ENCODE measurements at places on chromosomes 5 and 9. TPM values are rescaled to one million over a fixed set of nuclear protein-coding genes. Genes with fewer than 3 reads are reported as not detected.

C5orf46 gene
- not detected for polyA plus RNA-seq

SEMA5A gene
- polyA plus RNA-seq, result 12.9 TPM

C9orf72 gene
- polyA plus RNA-seq, result 13.1 TPM

SLC34A3 gene
- 0.24 TPM for polyA plus RNA-seq

FCN2 gene
- not detected for polyA plus RNA-seq

ARAP3 gene
- polyA plus RNA-seq, result 1.4 TPM

LRRC19 gene
- polyA plus RNA-seq, result 0.21 TPM

C8G gene
- 1.2 TPM for polyA plus RNA-seq

GDNF gene
- not detected for polyA plus RNA-seq

ARID3C gene
- polyA plus RNA-seq, result not detected

CD72 gene
- 12.3 TPM for polyA plus RNA-seq

NUTM2F gene
- polyA plus RNA-seq, result 0.31 TPM

SPATA31C1 gene
- not detected for polyA plus RNA-seq

SH3RF2 gene
- 38.3 TPM for polyA plus RNA-seq

GRCh38 chr9:135574331-135574730 lies 12.8 kb downstream of the PAEP start:
- H3K27me3 ChIP-seq, result no peaks in the 10 kb centered on the region
- H3K4me1 ChIP-seq, result no peaks in the 10 kb centered on the region
- H3K27ac ChIP-seq, result no peak overlapping the region
- no peaks in the 10 kb centered on the region for H3K36me3 ChIP-seq
- DNase-seq, result no peak

- H3K4me1 ChIP-seq, result no peaks in the 10 kb centered on the region
- no peak overlapping the region for H3K4me3 ChIP-seq
- no peak for DNase-seq
- no peak overlapping the region for H3K27ac ChIP-seq
Observed at GRCh38 chr9:134939080-134939733, 21.5 kb upstream of the FCN1 start.

DNA sequence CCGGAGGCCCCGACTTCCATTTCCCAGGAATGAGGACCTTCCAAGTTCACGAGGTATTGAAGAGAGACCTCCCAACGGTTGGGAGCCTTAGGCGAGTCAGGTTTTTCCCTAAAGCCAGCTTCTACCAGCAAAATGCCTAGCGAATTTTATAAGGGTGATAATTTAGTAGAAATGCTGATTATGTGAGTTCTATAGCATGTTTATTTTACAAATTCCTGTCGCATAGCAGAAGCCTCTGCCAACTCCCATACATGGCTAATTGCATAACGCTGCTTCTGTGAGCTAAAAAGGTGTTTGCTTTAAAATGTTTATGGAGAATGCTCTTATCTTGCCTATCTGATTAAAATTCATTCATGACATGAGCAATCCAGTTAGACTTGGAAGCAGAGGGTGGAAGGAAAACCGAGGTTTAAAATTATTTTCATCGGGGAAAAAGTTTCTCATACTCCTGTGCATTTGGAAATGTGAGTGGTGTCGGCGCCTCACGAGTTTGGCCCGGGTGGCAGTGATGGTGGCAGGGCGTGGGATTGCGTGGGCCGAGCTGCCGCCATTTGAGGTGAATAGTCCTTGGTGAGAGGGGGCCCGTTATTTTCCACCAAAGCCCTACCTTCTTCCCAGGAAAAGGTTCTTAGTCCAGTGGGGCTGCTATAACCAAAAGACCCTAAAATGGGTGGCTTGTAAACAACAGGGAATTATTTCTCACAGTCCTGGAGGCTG lies 104.4 kb upstream of the FCN2 start:
- H3K27me3 ChIP-seq, result no peaks in the 10 kb centered on the region
- H3K4me3 ChIP-seq, result no peak overlapping the region
- peak; percentile 42 for DNase-seq
- no peaks in the 10 kb centered on the region for H3K36me3 ChIP-seq

GRCh38 chr5:150266871-150267291 lies 22.7 kb downstream of the CAMK2A start:
- H3K36me3 ChIP-seq, result no peaks in the 10 kb centered on the region
- H3K27me3 ChIP-seq, result no peaks in the 10 kb centered on the region
- H3K27ac ChIP-seq, result no peak overlapping the region
- no peak overlapping the region for H3K4me3 ChIP-seq
- no peak for DNase-seq
- H3K4me1 ChIP-seq, result peaks cover 33% of the 10 kb centered on the region

- H3K4me3 ChIP-seq, result no peak overlapping the region
- DNase-seq, result no peak
Observed at GRCh38 chr5:21773456-21773855, 1079.7 kb downstream of the CDH12 start.

- DNase-seq, result no peak
- H3K4me3 ChIP-seq, result no peak overlapping the region
Observed at GRCh38 chr9:129122133-129122532, 10.9 kb downstream of the PTPA start.

- no peaks in the 10 kb centered on the region for H3K36me3 ChIP-seq
- H3K4me1 ChIP-seq, result no peaks in the 10 kb centered on the region
- peak; percentile 66 for DNase-seq
- no peaks in the 10 kb centered on the region for H3K27me3 ChIP-seq
Observed at GRCh38 chr9:23123048-23123632, 676.5 kb downstream of the DMRTA1 start.

- H3K36me3 ChIP-seq, result no peaks in the 10 kb centered on the region
- H3K4me3 ChIP-seq, result peak overlapping the region; percentile 79
- H3K27me3 ChIP-seq, result no peaks in the 10 kb centered on the region
- peaks cover 28% of the 10 kb centered on the region for H3K4me1 ChIP-seq
- H3K27ac ChIP-seq, result no peak overlapping the region
Observed at GRCh38 chr9:69174616-69175463, 763 bp downstream of the TJP2 start.

- no peak overlapping the region for H3K4me3 ChIP-seq
- H3K27ac ChIP-seq, result no peak overlapping the region
- H3K36me3 ChIP-seq, result peaks cover 46% of the 10 kb centered on the region
- H3K27me3 ChIP-seq, result no peaks in the 10 kb centered on the region
- peak; percentile 87 for DNase-seq
- no peaks in the 10 kb centered on the region for H3K4me1 ChIP-seq
Observed at GRCh38 chr5:16456103-16456832, 9.3 kb downstream of the ZNF622 start.

- H3K4me3 ChIP-seq, result no peak overlapping the region
- no peaks in the 10 kb centered on the region for H3K36me3 ChIP-seq
- no peaks in the 10 kb centered on the region for H3K27me3 ChIP-seq
Observed at GRCh38 chr5:59655693-59656309, 237.7 kb downstream of the PDE4D start.

GRCh38 chr5:169200125-169200778 lies 100.7 kb downstream of the SLIT3 start:
- no peak for DNase-seq
- H3K27ac ChIP-seq, result peak overlapping the region; percentile 56
- H3K27me3 ChIP-seq, result no peaks in the 10 kb centered on the region
- H3K36me3 ChIP-seq, result no peaks in the 10 kb centered on the region
- no peak overlapping the region for H3K4me3 ChIP-seq
- H3K4me1 ChIP-seq, result peaks cover 7% of the 10 kb centered on the region

DNA sequence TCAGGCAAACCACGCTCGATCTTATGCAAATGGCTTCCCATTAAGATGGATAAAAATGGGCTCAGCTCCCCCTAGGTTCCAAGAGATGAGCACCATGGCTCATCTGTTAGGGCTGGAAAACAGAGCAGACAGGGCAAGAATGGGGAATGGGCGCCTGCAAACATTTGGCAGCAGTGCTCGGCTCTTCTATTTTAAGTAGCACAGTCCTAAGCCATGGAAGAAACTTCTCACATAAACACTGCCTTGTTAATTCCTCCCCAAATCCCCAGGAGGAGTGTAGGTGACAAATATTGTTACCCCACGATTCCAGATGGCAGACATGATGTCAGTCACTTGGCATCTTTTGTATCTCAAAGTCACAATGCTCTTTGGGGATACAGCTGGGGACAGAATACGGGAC lies 221.8 kb downstream of the ICE1 start:
- H3K27me3 ChIP-seq, result no peaks in the 10 kb centered on the region
- H3K27ac ChIP-seq, result no peak overlapping the region
- no peaks in the 10 kb centered on the region for H3K36me3 ChIP-seq

GRCh38 chr5:132496631-132497487 lies 6.3 kb upstream of the IRF1 start:
- peak; percentile 67 for DNase-seq
- no peak overlapping the region for H3K27ac ChIP-seq
- H3K4me3 ChIP-seq, result peak overlapping the region; percentile 36
- peaks cover 5% of the 10 kb centered on the region for H3K4me1 ChIP-seq

GRCh38 chr9:115415450-115415849 lies 297.5 kb upstream of the TNC start:
- no peaks in the 10 kb centered on the region for H3K4me1 ChIP-seq
- DNase-seq, result no peak
- no peaks in the 10 kb centered on the region for H3K36me3 ChIP-seq
- no peak overlapping the region for H3K4me3 ChIP-seq
- H3K27ac ChIP-seq, result no peak overlapping the region
- no peaks in the 10 kb centered on the region for H3K27me3 ChIP-seq

- no peaks in the 10 kb centered on the region for H3K4me1 ChIP-seq
- no peaks in the 10 kb centered on the region for H3K27me3 ChIP-seq
- no peaks in the 10 kb centered on the region for H3K36me3 ChIP-seq
Observed at GRCh38 chr5:98110282-98110691, 663.2 kb upstream of the RGMB start.

DNA sequence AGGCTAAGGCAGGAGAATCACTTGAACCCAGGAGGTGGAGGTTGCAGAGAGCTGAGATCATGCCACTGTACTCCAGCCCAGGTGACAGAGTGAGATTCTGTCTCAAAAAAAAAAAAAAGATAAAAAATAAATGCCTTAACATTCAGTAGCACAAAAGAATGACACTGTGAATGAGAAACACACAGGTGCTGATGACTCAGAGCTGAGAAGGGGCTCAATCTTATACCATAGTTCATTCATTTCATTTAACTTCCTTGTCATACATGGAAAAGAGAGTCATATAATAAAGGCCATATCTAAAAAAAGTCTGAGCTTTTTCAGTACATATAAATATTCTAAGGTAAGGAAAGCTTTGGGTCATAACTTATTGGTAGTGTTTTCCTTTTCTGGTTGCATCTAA lies 40.6 kb downstream of the WWC1 start:
- no peak overlapping the region for H3K4me3 ChIP-seq
- peaks cover 19% of the 10 kb centered on the region for H3K4me1 ChIP-seq
- no peak for DNase-seq

GRCh38 chr5:168132241-168132641 lies 159.2 kb upstream of the WWC1 start:
- H3K4me3 ChIP-seq, result no peak overlapping the region
- no peaks in the 10 kb centered on the region for H3K27me3 ChIP-seq
- DNase-seq, result peak; percentile 7
- no peak overlapping the region for H3K27ac ChIP-seq
- H3K4me1 ChIP-seq, result no peaks in the 10 kb centered on the region

DNA sequence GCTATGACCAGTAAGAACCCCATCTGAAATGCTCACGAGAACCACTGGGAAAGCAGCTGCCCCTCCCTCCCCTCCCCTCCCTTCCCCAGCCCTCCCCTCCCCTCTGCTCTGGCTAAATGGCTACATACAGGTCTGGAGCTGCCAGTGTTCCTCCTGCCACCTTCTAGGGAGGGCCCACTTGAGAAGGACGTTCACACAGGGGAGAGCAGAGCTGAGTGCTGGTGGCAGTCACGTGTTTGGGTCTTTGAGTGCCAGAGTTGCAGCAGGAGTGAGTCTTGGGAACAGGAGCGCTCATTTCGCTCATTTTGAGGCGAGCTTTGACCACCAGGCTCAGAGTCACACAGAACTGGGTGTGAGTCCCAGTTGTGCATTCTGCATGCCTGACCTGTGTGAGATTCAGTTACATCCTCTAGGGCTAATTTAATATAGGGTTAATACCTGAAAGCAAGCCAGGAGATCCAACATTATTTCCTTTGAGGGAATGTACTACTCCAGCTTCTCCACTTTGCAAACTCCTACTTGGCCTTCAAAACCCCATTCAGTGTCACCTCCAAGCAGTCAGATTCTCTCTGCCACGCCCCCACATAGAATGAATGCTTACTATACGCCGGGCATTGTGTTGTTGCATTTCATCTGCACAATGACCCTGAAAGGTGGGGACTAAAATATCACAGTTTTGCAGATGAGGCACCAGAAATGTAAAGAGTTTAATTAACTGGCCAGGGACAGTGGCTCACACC lies 25.1 kb downstream of the CPLX2 start:
- H3K27me3 ChIP-seq, result no peaks in the 10 kb centered on the region
- no peak overlapping the region for H3K4me3 ChIP-seq
- H3K36me3 ChIP-seq, result no peaks in the 10 kb centered on the region
- DNase-seq, result no peak
- H3K4me1 ChIP-seq, result no peaks in the 10 kb centered on the region

- H3K27ac ChIP-seq, result peak overlapping the region; percentile 59
- H3K36me3 ChIP-seq, result peaks cover 15% of the 10 kb centered on the region
- H3K4me1 ChIP-seq, result peaks cover 5% of the 10 kb centered on the region
- no peak overlapping the region for H3K4me3 ChIP-seq
- peak; percentile 75 for DNase-seq
- no peaks in the 10 kb centered on the region for H3K27me3 ChIP-seq
Observed at GRCh38 chr9:137740312-137740711, 121.5 kb downstream of the EHMT1 start.

DNA sequence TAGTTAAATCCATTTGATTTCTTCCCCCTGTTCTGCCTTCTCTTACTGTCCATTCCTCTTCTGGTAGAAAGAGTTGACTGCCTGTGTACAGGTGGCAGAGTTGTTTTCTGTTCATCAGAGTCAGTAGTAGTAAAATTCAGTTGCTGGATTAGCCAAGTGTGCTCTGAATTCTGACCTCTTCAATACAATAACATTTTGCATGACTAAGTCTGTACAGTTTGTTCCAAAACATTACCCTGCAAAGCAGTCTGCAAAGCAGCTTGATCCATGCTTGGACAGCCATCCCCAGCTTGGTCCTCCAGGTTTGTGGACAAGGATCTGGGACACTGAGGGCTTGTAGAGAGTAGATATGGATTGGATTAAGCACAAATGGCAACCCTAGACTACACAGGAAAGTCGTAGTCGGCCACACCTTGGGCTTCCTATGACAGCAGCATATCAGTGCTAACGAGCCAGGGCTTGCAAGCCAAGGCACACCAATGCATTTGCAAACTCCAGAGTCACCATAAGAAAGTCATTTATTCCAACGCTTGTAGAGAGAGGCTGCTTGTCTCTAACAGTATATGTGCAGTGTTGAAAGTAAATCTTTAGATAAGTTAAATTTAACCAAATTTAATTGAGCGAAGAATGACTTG lies 25.2 kb downstream of the IL12B start:
- H3K36me3 ChIP-seq, result no peaks in the 10 kb centered on the region
- no peak overlapping the region for H3K4me3 ChIP-seq
- no peak overlapping the region for H3K27ac ChIP-seq
- no peaks in the 10 kb centered on the region for H3K4me1 ChIP-seq

GRCh38 chr9:76545191-76545590 lies 86.2 kb downstream of the GCNT1 start:
- H3K27ac ChIP-seq, result no peak overlapping the region
- no peaks in the 10 kb centered on the region for H3K36me3 ChIP-seq
- no peaks in the 10 kb centered on the region for H3K4me1 ChIP-seq
- DNase-seq, result no peak

- H3K4me3 ChIP-seq, result no peak overlapping the region
- no peaks in the 10 kb centered on the region for H3K4me1 ChIP-seq
- DNase-seq, result no peak
- peaks cover 20% of the 10 kb centered on the region for H3K27me3 ChIP-seq
- no peaks in the 10 kb centered on the region for H3K36me3 ChIP-seq
Observed at GRCh38 chr5:76547891-76548524, 75.2 kb downstream of the F2RL2 start.

- DNase-seq, result no peak
- H3K27ac ChIP-seq, result no peak overlapping the region
- no peaks in the 10 kb centered on the region for H3K27me3 ChIP-seq
- H3K4me1 ChIP-seq, result no peaks in the 10 kb centered on the region
Observed at GRCh38 chr5:101662263-101662662, 633.8 kb downstream of the SLCO4C1 start.

- H3K36me3 ChIP-seq, result no peaks in the 10 kb centered on the region
- peaks cover 69% of the 10 kb centered on the region for H3K27me3 ChIP-seq
- no peak overlapping the region for H3K27ac ChIP-seq
- DNase-seq, result no peak
- H3K4me3 ChIP-seq, result no peak overlapping the region
Observed at GRCh38 chr5:135075621-135076020, 41.6 kb upstream of the PITX1 start.

Measured in cardiac muscle cell (in vitro differentiated cells and primary cell).